ENCODE measurements at places on chromosomes 2 and 18.

- DNase-seq = no peak
Observed at GRCh38 chr2:71474116-71474743, 20.9 kb downstream of the DYSF start.

- DNase-seq = peak; percentile 51
Observed at GRCh38 chr2:173990245-173990644, 25.1 kb upstream of the SP3 start.

DNA sequence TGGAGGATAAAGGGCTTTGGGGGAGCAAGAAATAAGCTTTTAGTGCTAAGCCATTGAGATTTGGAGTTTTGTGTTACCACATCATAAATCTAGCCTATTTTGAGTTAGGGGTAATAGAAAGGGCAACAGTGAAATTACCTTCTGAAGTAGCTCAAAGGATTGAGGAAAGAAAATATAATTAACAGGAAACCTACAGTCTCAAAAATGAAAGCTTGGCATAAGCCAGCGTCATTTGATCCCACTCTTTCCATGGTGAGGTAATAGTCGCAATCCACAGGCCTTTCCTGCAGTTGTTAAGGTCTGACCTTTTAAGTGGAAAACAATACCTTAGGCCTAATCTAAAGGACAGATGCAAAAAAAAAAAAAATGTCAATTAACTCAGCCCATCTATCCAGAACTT, 182.7 kb downstream of the UXS1 start:
- peak; percentile 54 for DNase-seq

DNA sequence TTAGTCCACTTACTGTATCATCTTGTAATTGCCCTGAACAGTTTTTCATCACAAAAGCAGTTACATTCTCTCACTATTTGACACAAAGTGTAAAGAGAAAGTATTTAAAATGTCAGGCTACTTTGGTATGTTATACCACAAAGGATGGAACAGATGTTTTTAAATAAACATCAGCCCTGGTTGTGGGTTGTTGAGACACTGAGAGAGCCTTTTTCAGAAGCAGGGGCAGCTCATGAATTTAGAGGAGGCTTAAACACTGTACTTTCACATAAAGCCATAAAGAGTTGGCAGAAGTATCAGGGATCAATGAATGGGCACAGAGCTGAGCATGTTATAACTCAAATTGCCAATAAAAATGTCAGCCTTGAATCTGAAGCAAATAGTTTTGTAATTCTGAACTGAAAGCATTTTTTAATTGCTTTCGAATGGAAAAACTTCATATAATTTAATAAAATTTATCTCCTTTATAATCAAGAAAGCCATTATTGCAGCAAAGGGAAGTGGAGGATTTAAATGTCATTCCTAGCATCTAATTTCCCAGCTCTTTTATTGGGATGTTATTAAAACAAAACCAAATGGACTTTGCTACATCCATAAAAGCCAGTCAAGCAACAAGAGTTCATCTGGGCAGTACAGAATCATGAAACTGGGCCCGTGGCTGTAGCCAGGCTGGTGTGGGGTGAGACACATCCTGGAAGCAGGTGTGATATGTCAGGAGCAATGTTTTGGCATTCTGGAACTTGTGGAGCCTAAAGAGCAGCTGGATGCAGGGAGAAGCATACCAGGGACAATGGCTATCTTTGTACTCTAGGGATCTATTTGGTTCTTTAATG, 95.1 kb upstream of the NT5C1B start:
- no peak for DNase-seq

DNA sequence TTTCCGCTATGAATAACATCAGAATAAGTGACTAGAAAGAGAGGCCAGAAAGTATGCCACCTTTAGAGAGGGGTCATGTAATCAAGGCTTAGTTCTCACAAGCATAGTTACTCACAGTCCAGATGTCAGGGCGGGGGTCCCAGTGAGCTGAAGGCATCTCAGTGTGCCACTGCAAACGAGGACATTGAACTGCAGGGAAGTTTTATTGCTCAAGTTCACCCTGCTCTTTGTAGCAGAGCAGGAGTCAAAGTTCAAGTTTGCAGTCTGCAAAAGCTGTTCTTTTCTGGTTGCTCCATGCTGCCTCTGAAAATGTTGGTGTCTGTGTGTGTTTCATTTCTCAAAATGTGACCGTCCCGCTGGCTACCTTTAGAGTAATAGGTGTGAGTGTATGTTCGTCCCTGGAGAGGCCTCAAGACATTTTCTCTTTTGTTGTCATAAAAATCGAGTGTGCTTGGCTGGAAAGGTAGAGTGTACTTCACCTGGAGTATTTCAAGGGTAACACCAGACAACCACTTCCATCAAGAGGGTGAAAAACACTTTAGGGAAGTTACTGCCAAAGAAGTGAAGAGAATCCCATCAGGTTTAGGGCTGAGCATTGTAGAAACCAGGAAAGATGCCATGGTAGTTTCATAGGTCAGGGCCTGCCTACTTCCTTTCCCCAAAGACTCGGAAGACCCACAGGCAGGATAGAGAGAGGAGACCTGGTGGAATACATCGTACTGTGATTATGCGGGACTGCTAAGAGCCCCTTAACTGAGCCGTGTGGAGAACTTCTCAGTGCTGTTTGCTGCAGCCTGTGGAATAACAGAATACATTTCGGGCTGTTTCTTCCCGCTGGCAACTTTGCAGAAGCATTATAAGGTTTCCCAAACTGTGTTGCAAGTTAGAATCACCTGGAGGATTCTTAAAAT, 89.9 kb downstream of the LYPD6 start:
- no peak for DNase-seq

- no peak for DNase-seq
Observed at GRCh38 chr2:55009277-55010060, 40.8 kb downstream of the RTN4 start.

DNA sequence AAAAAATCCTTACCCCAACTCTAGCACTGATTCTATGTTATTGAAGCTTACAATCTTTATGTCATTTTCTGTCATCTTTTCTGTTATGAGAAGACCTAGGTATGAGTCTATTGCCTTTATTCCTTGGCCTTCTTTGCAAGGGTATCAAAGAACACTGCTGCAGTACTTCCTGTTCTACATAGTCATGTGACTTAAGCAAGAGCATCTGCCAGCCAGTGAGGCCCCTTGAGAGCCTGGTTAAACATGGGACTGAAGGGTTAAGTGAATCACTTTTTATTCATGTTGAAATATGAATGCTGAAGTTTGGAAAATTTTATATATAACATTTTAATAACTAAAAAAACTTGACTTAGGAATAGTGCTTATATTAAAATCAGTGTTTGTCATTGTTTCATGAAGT, 844 bp upstream of the CPS1 start:
- no peak for DNase-seq

DNA sequence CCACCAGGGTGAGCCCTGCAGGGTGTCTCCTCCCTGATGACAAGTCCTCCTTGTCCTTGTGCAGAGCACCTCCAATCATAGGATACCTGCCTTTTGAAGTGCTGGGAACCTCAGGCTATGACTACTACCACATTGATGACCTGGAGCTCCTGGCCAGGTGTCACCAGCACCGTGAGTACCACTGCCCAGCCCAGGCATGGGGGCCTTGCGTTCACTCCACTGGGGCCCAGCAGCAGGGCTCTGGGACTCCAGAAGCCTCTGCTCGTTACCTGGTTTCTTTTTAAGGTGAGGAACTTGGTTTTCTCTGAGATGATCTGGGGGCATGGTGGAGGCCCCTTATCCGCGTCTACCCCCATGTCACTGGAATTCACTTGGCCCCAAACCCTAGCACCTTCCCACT, 36.5 kb upstream of the RPL31 start:
- no peak for DNase-seq

- DNase-seq = no peak
Observed at GRCh38 chr2:228268301-228268700, 86.8 kb upstream of the SPHKAP start.

DNA sequence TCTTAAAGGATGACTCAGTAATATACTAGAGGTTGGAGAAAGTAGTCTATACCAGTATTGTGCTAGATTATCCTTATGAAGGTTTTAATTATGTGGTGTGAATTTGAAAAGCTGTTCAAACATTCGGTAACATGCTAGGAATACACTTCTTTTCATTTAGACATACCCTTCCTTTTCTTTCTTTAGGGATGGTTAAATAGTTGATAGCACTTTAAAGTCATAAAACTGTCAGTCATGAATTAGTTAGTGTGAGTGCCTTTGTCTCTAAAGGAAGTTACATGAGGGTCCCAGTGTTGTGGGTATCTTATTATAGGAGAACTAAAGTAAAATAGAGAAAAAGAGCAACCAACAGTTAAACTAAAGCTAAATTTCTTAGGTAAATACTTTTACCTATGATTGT, 149.3 kb downstream of the CSRNP3 start:
- DNase-seq = no peak

GRCh38 chr2:135853401-135853800, 16.4 kb upstream of the LCT start:
- DNase-seq = no peak

- peak; percentile 67 for DNase-seq
Observed at GRCh38 chr2:223050900-223051504, 988 bp upstream of the KCNE4 start.

DNA sequence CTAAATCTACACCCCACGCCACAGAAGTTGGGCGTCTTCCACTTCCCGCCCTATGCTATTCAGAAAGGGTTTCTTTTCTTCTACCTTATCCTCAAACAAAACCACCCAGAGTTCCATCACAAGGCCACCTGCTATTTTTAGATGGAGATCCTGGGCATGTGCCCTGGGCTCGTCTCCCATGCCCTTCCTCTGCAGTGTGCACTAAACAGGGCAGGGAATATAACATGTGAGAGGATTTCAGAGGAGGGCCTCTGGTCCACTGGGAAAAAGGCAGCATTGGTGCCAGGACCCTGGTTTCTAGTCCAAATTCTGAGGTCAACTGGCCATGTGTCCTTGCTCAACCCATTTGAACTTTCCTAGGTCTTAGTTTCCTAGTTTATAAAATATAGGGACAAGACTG, 320.0 kb downstream of the NCKAP5 start:
- DNase-seq = no peak

DNA sequence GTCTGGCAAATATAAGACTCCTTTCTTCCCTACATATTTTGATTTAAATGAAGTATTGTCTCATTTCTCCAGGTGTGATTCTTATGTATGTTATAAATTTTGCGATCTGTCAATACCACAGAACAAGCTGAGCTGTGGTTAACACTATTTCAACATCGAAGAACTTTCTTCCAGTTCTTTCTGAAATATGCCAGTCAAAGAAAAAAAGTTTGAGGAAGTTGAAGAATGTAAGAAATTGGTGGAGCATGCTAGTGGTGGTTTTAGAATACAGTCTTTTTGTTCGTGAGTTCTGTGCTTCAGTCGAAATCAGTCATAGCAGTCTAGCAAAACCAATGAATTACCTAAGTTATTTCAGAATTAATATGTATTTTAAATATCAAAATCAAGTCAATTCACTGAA, 8.6 kb upstream of the COBLL1 start:
- DNase-seq = no peak

- no peak for DNase-seq
Observed at GRCh38 chr18:650428-650858, 7.0 kb upstream of the TYMS start.

DNA sequence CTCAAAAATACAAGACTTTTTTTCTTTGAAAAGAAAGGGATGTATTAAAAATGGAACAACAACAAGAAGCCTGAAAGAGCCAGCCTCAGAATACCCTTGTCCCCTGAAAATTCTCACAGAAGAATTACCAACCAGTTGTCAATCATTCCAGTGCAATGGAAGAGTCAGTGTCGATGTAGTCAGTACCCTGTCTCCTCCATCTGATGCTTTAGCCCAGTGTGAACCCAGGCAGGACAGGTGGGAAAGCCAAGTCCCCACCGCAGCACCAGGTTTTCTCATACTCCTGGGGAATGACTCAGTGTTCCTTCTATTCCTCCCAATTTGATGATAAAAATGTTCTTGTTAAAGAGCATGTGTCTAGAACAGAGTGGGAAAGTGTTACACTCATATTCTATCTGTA, 332.0 kb upstream of the CHAC2 start:
- DNase-seq = no peak

DNA sequence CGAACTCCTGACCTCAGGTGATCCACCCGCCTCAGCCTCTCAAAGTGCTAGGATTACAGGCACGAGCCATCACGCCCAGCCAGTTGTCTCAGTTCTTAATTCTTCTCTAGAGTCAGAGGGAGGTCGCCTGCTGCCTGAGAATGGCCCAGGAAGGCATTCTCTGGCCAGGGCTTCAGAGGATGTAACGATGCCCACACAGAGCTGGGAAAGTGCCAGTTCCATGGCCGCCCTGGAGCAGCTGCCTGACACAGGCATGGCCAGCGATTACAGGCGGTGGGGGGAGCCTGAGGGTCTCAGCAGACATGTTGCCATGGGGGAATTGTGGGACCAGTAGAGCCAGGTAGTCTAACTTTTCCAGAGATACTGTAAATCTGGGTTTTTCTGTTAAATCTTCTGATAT, 25.6 kb upstream of the DNMT3A start:
- peak; percentile 62 for DNase-seq

DNA sequence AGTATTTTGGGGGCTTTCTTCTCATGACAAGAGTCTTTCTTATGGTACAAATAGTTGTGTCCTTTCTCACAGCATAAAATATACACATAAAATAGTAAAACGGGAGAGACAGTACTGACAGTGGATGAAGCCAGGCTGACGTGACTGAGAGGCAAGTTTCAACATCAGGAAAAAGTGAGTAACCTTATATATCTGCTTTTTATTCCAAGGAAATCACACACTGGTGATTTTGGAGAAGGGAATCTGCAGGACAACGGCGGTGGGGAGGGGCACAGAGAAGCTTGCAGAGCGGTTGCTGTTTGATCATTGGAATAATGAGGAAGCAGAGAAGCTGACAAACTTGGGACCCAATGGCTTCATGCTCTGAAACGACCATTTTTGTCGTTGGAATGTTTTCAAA, 130.6 kb upstream of the ZNF236 start:
- no peak for DNase-seq

- DNase-seq = no peak
Observed at GRCh38 chr2:17506736-17507616, 11.3 kb downstream of the RAD51AP2 start.

DNA sequence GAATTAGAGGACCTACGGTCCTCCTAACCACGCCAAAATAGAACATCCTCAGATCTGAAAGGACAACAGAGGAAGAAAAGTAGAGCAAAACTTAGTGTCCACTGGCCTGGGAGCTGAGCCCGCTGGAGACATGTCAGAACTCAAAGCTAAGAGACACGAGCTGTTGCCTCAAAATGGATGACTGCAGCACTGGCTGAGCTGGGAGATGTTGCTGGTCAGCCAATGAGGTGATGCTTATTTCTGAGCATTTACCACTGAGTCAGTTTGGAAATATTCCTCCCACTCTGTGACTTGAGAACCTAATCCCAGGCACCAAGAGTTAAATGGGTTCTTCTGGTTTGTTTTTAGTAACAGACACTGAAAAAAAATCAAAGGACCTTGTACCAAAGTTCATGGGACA, 32.6 kb downstream of the FBXO15 start:
- DNase-seq = no peak

DNA sequence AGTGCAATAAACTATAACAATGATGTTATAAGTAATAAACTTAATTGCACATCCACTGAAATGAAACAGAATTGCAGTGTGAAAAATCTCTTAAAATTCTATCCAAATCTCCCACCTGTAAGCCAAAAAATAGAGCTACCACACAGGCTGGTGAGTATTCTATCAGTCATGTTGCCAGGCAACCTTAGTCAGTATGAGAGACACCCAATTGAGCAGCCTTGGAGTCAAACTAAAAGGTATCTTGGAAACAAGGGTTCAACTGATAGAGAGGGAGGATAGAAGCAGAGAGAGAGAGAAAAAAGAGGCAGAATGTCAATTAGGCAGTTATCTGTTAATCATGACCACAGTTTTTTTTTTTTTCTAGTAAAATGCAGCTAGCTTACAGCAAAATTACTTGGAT, 45.8 kb downstream of the GALNT13 start:
- DNase-seq = no peak

GRCh38 chr2:231117148-231117547, 7.7 kb downstream of the HTR2B start:
- no peak for DNase-seq

Data from femur (tissue), 1 donor.